Retina (tissue), 1 donor: ENCODE measurements at places on chromosomes 5 and 9.

GRCh38 chr5:61307611-61308010 is 24.4 kb upstream of the ZSWIM6 start:
- no peak for DNase-seq

- DNase-seq, result no peak
Measured at GRCh38 chr5:108505608-108506007, 123.7 kb upstream of the FBXL17 start.

GRCh38 chr5:147690595-147690994 is 91.9 kb downstream of the JAKMIP2 start:
- DNase-seq, result no peak

DNA sequence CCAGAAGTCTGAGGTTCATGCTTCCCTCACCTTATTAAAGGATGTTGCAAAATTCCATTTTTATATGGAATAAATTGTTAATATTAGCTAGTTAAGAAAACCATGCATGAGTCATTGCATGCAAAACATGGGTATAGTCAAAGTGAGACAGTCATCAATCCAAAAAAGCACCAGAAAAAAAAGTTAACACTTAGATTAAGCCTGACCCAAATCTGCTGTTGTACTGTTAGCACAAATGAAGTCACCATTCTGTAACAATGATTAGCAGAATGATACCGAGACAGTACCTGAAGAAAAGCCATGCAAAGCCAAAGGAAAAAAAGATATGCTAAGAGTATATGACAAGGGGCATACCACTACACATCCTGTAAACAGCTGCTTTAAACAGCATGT is 49.5 kb downstream of the PKD2L2 start:
- DNase-seq, result no peak

DNA sequence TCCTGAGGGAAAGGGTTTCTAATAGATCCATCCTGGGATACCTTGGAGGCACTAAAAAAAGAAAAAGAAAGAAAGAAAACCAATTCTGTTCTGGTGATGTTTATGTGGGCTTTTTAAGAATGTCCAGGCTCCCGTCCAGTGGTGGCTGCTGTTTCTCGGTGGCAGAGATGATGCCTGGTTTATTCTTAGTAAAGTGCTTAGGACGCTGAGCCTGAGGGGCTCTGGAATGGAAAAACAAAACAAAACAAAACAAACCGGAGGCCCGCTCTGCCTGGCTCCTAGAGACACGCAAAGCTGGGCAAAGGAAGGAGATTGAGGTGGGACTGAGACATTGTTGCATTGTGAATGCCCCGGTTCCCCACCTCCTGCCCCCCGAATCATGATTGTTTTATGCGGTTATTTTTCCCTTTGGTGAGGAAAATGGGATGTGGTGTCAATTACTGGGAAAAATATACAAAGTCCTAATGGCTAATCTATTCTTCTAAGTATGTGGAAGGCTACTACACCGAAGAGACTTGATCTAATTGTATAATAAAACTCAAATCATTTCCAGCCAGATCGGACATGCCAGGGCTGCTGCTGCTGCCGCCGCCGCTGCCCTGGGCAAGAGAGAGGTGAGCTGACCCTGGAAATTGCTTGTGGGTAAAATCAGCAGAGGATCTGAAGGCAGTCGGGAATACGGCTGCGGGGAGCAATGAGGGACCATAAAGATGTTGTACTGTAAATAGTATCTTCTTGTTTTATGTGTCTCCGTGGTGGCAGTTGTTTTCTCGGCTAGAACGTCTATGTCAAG is 644.9 kb downstream of the CCDC171 start:
- DNase-seq, result no peak

DNA sequence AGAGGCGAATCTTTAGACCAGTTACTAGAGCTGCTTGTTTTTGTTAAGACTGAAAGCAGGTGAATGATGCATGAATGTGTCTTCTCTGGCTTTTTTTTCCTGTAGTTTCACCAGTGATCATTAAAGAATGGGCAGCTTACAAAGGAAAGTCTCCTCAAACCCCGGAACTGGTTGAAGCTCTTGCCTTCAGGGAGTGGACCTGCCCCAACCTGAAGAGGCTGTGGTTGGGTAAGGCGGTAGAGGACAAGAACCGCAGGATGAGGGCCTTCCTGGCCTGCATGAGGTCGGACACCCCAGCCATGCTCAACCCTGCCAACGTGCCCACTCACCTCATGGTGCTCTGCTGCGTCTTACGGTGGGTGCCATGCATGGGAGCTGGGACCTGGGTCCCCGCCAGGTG is 33.3 kb upstream of the PHF2 start:
- DNase-seq, result no peak

- DNase-seq, result no peak
Measured at GRCh38 chr5:122473138-122473843, 161.3 kb downstream of the SNCAIP start.

- DNase-seq, result peak; percentile 29
Measured at GRCh38 chr5:43154469-43154868, 33.8 kb downstream of the ZNF131 start.

- DNase-seq, result no peak
Measured at GRCh38 chr9:12759761-12760160, 15.1 kb upstream of the LURAP1L start.

GRCh38 chr5:173383711-173384110 is 55.5 kb upstream of the STC2 start:
- DNase-seq, result no peak

DNA sequence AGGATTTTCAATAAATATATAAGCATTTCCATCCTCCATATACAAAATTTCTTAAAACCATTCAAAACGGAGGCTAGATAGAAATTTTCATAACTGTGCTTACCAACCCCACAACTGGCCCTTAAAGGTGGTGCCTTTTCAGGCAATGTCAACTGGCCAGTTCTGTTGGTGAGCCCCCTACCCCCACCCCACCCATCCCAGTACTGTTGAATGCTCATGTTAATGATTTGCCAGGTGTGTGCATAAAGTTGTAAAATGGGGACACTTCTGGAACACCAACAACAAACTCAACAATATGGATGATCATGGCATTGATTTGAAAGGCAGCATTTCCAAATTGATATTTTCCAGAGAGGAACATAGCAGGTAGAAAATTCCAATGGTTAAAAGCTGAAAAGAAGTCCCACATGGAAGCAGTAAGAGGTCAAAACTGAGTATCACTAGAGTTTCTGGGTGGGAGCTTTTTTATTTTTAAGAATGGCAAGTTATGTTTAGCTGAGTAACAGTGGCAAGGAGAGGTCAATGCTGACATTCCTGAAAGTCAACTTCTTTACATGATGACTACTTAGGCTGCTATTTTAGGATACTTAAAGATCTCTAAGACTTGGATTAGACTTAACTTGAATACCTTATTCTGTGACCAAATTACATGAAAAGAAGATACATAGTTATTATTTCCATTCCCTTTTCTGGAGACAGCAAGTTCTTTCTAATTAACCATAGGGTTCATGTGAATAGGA is 2.7 kb downstream of the LEAP2 start:
- DNase-seq, result no peak

DNA sequence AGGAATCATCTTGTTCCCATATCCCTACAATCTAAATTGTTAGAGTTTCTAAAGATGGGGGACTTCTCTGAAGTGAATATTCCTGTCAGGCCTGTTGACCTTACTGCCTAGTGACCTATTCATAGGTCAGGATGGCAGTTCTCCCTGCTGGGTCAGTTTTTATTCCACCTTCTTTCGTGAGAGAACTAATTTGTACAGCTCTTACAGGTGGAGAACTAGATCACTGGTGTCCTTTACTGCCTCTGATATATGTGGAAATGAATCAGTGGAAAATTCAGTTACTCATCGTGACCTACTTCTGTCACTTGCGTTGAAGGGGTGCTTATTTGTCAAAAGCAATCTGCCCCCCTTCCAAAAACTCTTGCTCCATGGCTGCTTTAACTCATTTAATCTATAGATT is 164.9 kb downstream of the CD180 start:
- peak; percentile 13 for DNase-seq

DNA sequence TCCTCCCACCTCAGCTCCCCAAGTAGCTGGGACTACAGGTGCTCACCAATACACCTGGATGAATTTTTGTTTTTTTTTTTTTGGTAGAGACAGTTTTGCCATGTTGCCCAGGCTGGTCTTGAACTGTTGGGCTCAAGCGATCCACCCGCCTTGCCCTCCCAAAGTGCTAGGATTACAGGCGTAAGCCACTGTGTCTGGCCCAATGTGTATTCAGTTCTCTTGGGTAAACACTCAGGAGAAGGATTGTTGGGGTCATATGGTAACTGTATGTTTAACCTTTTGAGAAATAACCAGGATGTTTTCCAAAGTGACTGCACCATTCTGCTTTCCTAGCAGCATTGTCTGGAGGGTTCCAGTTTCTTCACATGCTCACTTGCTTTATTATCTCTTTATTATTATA is 67.4 kb downstream of the TNPO1 start:
- no peak for DNase-seq

DNA sequence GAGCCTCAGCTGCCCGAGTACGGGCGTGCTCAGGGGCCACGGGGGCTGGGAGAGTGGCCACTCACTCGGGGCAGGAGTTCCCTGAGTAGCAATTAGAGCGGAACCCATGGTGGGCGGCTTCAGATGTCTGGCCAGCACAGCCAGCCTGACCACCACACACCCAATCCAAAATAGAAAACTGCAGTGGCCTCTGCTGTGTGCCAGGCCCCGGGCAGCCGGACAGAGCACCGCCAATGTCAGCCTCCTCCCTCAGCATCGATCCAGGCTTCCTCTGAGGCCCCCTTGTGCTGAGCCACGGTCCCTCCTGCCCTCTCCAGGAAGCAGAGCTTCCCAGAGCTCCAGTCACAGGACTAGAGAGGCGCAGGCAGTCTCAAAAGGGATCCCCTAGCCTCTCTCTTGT is 2.7 kb downstream of the ADAMTS2 start:
- peak; percentile 36 for DNase-seq

- DNase-seq, result no peak
Measured at GRCh38 chr9:76887003-76887821, 18.7 kb downstream of the PRUNE2 start.

- DNase-seq, result peak; percentile 65
Measured at GRCh38 chr9:136170006-136170901, 34.7 kb downstream of the LHX3 start.

- DNase-seq, result no peak
Measured at GRCh38 chr9:128152133-128153059, 3.1 kb downstream of the LCN2 start.

GRCh38 chr5:119290161-119290569 is 65.7 kb upstream of the TNFAIP8 start:
- no peak for DNase-seq

DNA sequence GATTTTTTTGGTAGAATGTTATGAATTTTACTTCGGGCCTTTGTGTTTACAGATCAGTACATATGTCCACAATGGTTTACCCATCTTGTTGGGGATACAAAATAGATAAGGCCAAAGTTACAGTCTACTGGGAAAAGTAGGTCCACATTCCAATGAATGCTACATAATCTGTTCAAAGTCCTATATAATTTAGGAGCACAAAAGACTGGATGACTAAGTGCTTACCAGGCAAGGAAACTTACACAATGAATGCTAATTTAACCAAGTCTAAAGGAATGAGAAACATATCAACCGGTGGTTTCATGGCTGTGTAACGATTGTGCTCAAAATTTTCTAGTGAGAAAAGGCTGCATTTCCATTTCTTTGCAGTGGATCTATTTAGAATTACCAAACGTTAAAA is 97.4 kb upstream of the TRPM3 start:
- DNase-seq, result no peak

GRCh38 chr9:133767625-133768024 is 29.5 kb upstream of the SARDH start:
- no peak for DNase-seq

- no peak for DNase-seq
Measured at GRCh38 chr5:175715627-175716522, 58.0 kb downstream of the HRH2 start.

- no peak for DNase-seq
Measured at GRCh38 chr5:110496276-110496675, 230.2 kb downstream of the TMEM232 start.

- DNase-seq, result no peak
Measured at GRCh38 chr9:27861887-27862286, 288.6 kb upstream of the C9orf72 start.

- DNase-seq, result no peak
Measured at GRCh38 chr5:57277085-57277484, 103.2 kb downstream of the GPBP1 start.

DNA sequence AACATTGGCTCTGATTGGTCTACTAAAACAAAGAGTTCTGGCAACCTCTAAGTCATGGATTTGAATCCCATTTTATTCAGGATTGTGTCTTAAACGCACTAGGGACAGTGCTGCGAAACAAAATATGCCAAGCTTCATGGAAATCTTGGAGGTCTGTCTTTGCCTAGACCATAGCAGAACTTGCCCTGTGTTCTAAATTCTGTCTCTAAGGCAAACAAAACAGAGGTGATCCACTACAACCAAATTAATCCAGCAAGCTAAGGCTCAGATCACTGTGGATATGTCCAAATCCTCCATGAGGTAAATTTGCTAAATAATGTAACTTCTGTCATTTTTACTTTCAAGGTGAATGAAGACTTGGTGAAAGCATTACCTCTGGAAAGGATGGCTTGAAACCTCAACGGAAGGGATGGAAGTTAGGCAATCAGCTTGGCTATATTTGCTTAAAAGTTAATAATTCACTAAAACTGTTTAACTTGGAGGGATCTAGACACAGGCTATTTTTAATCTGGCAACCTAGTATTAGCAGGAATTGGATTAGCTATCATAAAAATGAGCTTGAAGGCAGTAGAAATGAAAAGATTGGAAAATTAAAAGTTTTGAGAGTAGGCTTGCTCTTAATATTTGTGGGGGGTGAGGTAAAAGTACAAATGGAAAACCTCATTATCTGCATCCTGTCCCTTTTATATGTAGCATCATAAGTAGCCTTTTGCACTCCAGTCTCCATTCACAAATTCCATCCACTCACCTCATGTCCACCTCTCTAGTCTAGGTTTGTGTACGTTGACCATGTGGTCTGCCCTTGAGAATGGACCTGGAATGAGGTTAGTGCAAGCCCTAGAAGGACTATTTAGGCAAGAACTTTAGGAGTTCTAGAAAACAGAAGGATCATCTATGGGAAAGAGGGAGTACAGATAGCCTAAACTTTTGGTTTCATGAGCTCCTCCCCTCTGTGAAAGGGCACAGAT is 176.2 kb downstream of the SMC2 start:
- DNase-seq, result no peak

- no peak for DNase-seq
Measured at GRCh38 chr9:105459336-105459735, 11.5 kb downstream of the FSD1L start.

DNA sequence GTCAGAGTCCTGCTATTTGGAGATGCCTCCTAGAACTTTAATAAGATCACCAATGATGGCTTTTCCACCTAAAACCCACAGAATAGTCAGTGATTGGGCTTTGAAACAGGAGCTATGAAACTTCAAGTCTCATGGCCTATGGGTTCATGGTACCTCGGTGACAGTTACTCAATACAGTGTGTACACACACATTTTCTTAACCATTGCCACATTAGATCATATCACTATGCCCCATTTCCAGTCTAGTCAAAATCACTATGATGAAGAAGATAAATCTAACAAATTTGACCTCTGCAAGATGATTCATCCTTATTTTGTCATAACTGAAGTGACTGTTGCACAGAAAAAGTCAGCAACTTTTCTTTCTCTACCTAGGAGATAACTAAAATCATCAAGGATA is 86.8 kb upstream of the OR13F1 start:
- no peak for DNase-seq

- no peak for DNase-seq
Measured at GRCh38 chr9:87223392-87224246, 274.0 kb upstream of the DAPK1 start.
